ENCODE measurements at places on chromosomes 16 and 17.

DNA sequence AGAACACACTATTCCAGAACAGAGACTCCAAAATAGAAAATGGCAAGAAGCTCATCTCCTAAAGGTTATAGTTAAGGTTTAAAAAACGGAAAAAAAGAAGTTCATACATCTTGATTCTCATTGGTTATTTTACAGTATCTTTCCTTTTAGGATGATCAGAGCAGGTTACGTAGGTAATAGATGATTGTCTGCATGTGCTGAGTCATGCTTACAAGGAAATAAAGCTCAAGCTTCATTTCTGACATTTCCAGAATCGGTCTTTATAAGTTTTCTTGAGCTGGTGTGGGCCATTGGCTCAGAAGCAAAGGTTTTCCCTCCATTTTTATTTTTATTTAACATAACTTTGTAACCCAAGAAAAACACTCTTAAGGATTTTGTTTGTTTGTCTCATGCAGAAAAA is 1030.3 kb upstream of the CDH8 start:
- DNase-seq: no peak

GRCh38 chr16:70695331-70696070 is 9.6 kb upstream of the MTSS2 start:
- DNase-seq: peak; percentile 81

- DNase-seq: no peak
These were observed 5.2 kb downstream of the RND2 start for GRCh38 chr17:43030137-43030767.

- DNase-seq: no peak
These were observed 29.3 kb downstream of the PRSS54 start for GRCh38 chr16:58265480-58266052.

DNA sequence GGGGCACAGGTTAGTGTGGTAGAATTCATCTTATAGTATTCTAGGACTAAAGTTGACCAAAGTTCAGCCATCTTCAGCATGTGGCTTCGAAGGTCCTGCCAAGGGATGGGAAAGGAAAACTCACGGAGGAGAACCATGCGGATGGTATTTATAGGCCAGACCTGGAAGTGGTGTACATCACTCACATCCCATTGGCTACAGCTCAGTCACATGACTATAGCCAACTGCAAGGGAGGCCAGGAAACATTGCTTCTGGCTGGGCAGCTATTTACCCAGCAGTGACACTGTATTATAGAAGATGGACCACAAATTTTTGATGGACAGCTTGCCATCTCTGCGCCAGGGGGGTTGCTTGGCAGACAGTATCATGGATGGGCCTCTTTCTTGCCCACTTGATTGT is 35.7 kb upstream of the COQ7 start:
- no peak for DNase-seq

GRCh38 chr17:55845385-55845784 is 94.5 kb downstream of the PCTP start:
- no peak for DNase-seq

DNA sequence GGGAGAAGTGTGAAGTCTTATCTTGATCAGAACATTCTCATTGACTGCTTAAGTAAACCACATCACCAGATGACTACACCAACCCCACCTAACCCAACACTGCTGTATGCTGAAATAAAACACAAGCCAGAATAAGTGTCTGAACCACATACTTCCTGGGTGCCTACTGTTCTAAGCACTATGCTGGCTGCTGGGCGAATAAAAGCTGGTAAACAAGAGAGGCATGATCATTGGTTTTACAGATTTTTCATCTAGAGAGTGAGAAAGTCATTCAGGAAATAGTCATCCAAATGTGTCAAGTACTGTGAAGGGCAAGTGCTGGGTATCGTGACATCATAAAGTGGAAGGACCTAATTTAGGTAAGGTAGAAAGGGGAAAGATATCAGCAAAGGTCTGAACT is 199.0 kb upstream of the SOX9 start:
- DNase-seq: no peak

DNA sequence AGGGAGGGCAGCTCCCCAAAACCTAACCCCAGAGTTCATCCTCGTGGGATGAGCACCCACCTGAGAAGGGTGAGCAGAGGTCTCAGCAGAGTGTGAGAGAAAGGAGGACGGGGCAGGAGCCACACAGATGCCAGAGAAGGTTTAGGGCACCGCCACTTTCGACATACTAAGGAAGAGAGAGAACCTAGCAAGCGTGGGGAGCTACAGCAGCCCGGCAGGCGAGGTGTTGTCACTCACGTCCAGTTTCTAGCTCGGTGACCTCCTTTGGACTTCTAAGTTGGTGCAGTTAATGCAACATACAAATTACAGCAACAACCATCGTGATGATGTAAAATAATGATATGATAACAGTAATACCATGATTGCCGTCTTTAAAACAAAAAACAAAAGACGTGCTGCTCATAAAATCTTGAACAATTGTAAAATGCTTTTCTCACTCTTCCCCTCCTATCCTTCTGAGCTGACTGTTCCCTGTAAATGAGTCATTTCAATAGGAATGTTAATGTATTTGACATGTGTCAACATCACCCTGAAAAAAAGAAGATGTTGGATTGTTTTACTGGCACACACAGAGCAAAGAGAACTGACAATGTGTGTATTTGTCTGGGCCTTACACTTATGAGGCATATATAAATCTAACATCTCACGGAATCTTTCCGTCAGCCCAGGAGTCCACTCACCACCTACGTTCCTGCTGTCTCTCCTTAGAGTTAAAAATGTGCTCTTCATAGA is 158.2 kb upstream of the MAF start:
- DNase-seq: no peak

All from HL-60 (cell line).